MCF 10A (cell line): ENCODE measurements at places on chromosomes 11 and 22.

DNA sequence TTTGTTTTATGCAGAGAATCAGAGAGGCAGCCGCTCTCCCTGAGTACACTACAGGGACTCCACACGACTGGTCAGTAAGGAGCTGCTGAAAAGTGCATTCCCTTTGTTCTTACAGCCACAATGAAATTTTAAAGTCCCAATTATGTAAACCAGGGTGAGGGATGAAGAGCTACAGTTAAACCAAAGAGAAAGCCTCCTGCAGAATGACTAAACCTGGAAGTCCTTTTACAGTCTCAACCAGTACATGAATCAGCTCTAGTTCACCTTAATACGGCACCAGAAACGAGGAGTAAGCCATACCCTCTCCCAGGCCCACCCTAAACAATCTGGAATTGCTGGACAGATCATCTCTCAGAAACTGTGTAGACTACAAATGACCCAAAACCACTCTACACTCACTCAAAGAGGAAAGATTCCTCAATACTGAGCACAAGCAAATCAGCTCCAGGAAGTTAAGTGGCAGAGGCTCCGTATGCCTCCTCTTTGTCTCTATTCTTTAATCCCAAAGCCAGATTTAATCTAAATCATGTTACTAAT, 113.1 kb downstream of the RBFOX2 start:
- H3K27ac ChIP-seq, result peak overlapping the region; percentile 91
- no peaks in the 10 kb centered on the region for H3K27me3 ChIP-seq
- peak; percentile 17 for DNase-seq
- H3K4me3 ChIP-seq, result peak overlapping the region; percentile 75
- no peaks in the 10 kb centered on the region for H3K36me3 ChIP-seq
- peaks cover 48% of the 10 kb centered on the region for H3K4me1 ChIP-seq

DNA sequence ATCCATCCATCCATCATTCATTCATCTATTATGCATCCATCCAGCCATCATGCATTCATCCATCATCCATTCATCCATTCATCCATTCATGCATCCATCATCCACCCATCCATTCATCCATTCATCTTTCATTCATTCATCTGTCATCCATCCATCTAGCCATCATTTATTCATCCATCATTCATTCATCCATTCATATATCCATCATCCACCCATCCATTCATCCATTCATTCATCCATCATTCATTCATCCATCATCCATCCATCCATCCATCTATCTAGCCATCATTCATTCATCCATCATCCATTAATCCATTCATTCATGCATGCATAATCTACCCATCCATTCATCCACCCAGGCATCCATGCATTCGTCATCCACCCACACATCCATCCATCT, 1450.3 kb downstream of the TBC1D22A start:
- no peaks in the 10 kb centered on the region for H3K4me1 ChIP-seq
- H3K36me3 ChIP-seq, result no peaks in the 10 kb centered on the region
- no peaks in the 10 kb centered on the region for H3K27me3 ChIP-seq
- H3K27ac ChIP-seq, result no peak overlapping the region

DNA sequence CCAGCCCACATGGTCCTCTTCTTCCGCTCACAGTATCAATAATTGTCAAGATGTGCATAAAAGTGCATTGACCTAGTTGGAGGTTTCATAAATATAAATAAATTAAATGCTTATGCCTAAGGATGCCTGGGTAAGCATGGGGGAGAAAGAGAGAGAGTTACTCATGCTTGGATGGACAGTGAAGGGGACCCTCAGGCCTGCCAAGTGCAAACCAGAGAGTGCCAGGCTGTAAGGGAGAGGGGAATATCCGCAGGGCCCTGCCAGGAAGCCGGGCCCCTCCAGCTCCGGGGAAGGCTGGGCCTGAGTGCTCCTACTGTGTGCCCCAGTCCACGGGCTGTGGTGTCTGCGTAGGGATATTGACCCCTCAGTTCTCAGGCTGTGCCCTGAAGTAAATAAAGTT, 214.6 kb downstream of the DSCAML1 start:
- no peaks in the 10 kb centered on the region for H3K36me3 ChIP-seq
- DNase-seq, result no peak
- H3K4me1 ChIP-seq, result no peaks in the 10 kb centered on the region
- no peak overlapping the region for H3K27ac ChIP-seq
- peaks cover 41% of the 10 kb centered on the region for H3K27me3 ChIP-seq

- peaks cover 14% of the 10 kb centered on the region for H3K36me3 ChIP-seq
- no peaks in the 10 kb centered on the region for H3K4me1 ChIP-seq
- H3K27ac ChIP-seq, result no peak overlapping the region
- no peaks in the 10 kb centered on the region for H3K27me3 ChIP-seq
- no peak overlapping the region for H3K4me3 ChIP-seq
These were observed 7.6 kb downstream of the SLC29A2 start for GRCh38 chr11:66363805-66364535.

DNA sequence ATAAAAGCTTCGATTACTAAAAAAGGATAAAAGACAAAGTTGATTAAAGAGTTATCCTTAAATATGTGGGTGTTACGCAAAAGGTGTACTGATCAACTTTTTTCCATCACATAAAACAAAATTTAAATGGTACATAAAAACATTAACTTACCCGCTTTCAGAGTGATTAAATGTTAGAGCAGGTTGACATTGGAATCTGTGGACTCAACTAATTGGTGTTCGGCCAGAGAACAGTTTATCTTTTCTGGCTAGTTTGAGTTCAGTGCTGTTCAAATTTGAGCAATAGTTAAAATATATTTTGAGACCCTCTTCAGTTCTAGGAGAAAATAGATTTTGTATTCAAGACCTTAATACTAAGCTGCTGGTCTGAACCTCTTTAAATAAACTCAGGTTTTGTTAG, 56.1 kb downstream of the ATM start:
- DNase-seq, result no peak
- H3K4me3 ChIP-seq, result no peak overlapping the region
- H3K27ac ChIP-seq, result no peak overlapping the region
